T follicular helper cell (primary cell): ENCODE measurements at places on chromosomes 7 and 10.

DNA sequence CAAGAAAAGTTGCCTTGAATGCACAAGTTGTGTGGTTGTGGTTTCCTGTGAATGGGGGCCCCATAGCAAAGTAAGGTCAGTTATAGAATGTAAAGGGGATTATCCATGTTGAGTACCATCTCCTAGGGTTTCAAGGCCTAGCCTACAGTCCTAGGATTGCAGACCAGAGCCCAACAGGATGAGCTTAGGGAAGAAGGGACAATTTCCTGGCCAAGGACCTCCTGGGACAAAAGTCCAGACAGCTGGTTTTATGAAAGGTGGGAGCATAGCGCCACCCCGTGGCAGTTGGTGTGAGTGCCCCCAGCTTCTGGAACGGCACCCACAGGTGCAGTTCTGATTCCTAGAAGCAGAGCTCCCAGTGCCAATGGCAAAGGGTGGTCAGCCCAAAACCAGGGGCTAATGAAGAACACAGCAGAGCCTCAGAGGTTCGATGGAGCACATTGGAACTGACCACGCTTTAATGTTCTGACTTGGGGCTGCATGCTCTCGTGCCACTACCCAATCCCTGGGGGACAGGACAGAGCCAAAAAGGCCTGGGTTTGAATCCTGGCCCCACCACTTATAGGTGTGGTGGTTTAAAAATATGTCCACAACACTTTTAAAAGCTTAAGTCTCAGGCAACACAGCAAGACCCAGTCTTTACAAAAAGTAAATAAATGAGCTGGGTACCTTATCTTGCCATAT lies 25.8 kb upstream of the TMEM120A start:
- DNase-seq: peak; percentile 47

DNA sequence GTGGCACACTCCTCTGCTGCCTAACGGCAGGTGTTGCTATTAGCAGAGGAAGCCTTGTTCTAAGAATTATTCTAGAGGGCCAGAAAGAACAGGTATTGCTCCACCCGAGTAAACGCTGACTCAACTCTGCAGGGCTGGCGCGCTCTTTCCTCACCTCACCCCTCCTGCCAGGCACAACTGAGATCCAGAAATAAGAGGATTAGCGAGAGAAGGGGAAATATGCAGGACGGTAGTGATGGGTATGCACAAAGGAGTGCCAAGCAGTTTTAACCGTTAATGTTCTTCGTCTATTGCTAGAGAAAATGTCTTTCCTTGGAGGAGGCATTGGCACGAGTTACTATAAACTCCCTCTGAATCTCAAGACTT lies 369 bp upstream of the SCIN start:
- DNase-seq: no peak

GRCh38 chr7:20317413-20317812 lies 13.3 kb upstream of the ITGB8 start:
- DNase-seq: no peak

DNA sequence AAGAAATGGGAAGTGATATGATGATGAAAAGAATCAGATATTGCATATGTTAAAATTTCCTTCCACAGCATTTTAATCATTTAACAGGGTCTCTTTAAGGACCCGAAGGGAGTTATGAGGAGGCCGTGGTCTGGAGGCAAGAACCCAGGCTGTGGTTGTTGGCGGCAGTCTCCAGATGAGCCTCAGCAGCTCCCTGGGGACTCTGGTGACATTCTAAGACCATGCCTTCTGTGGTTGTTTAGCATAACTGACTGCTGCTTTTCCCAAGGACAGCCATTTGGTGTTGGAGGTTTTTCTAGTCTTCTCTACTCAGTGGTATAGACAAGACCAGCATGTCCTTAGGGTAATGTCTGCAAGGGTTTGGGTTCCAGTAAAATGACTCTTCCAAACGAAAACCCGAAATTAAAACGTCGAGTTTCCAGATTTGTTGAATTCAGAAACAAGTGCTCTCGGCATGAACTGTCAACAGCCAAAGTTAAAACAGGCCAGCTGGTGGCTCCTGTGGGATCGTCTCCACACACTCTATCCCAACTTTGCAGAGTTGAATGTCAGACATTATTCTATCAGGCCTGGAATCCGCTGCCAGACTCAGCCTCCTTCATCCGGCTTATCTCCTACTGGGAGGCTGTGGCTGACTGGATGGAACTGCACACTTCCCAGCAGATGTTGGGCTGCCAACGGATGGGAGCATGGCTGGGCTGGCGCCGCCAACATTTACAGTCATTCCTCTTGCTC lies 183.1 kb downstream of the TAX1BP1 start:
- no peak for DNase-seq

- no peak for DNase-seq
Measured at GRCh38 chr10:22690614-22691431, 23.6 kb downstream of the PIP4K2A start.

DNA sequence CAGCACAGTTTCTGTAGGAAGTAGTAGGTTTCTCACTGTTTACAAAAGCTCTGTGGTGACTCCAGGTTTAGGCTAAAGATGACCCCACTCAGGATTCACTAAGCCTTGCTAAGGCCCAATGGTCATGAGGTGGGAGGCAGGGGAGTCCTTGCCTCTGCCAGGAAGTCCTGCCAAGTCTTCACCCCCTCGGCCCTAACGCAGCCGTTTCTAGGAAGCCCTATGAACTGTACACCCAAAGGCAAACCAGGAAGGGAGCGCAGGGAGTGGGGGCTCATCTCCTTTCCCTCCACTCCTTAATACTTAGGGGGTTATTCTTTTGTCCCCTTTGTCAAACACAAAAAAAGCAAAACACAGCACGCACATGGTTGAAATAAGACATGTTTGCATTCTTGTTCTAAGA lies 64.6 kb downstream of the CTBP2 start:
- no peak for DNase-seq

DNA sequence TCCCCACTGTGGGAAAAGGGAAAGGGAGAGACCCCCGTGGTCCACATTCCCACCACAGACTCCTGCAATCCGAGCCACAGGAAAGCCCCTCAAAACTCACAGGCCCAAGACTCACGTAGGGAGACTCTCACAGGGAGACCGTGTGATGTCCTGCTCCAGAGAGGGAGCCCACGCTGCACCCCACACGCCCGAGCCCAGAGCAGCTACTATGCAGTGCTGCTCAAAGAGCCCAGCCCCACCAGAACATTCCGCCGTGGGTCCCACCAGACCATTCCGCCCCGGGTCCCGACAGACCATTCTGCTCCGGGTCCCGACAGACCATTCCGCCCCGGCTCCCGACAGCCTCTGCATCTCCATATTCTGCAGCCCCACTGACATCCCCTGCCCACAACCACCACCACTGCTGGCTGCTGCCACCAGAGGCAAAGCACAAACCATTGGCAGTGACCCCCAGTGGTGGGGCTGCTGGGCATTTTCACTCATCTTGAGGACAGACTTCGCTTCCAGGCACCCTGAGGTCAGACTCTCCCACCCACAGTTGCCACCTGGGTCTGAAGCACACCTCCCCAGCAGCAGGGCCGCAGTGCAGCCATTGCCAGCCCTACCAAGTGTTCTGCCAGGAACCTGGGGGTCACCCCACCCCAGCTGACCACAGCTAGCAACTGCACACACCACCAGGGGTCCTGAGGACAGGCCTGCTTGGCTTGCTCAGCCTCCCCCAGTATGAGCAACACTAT lies 625.4 kb upstream of the FOXK1 start:
- DNase-seq: no peak
